Natural killer cell (primary cell): ENCODE measurements at places on chromosomes 12 and 14. TPM values are rescaled to one million over a fixed set of nuclear protein-coding genes. Genes with fewer than 3 reads are reported as not detected.

GRCh38 chr12:41850046-41850445 lies 294.6 kb downstream of the GXYLT1 start:
- H3K4me3 ChIP-seq = no peak overlapping the region
- no peaks in the 10 kb centered on the region for H3K4me1 ChIP-seq
- H3K36me3 ChIP-seq = no peaks in the 10 kb centered on the region
- DNase-seq = no peak
- no peaks in the 10 kb centered on the region for H3K27me3 ChIP-seq
- no peak overlapping the region for H3K27ac ChIP-seq

DNA sequence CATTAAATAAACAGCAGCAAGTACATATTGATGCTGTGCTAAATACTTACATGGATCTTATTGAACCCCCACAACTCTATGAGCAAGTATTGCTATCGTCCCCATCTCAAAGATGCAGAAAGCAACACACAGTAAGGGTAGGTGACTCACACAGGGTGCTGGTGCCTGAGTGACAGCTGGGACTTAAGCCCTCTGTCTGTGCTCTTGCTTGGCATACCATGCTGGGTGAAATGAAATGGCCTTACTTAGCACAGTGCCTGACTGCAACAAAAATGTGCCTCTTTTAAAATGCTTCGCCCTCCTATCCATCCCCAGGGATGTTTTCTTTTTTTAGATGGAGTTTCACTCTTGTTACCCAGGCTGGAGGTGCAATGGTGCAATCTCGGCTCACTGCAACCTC lies 788 bp downstream of the TEX52 start:
- peaks cover 3% of the 10 kb centered on the region for H3K4me1 ChIP-seq
- no peaks in the 10 kb centered on the region for H3K27me3 ChIP-seq
- no peak overlapping the region for H3K4me3 ChIP-seq
- H3K36me3 ChIP-seq = peaks cover 6% of the 10 kb centered on the region
- H3K27ac ChIP-seq = no peak overlapping the region
- DNase-seq = no peak

DNA sequence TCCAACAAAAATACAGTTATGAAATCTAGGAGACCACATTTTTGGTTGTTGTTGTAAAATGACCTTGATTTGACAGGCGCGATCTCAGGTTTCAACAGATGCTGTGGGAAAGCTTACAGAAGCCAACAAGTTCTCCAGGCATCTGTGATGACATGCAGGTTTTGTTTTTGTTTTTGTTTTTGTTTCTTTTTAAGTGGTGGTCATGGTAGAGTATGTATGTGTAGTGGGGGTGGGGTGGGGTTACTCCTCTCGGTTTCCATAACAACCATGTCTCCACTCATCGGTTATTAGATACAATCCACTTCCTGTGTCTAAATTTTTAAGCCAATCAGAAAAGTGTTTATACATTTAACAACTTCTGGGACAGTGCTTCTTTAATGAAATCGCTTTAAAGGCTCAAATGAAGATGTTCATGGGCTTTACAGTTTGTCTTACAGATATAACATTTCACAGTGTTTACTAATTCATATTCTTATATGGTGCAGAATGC lies 199.9 kb upstream of the FOXN3 start:
- no peaks in the 10 kb centered on the region for H3K36me3 ChIP-seq
- H3K4me3 ChIP-seq = peak overlapping the region; percentile 85
- H3K4me1 ChIP-seq = peaks cover 27% of the 10 kb centered on the region
- no peaks in the 10 kb centered on the region for H3K27me3 ChIP-seq

GRCh38 chr12:96305665-96306064 lies 94.6 kb downstream of the CDK17 start:
- peaks cover 21% of the 10 kb centered on the region for H3K36me3 ChIP-seq
- H3K4me1 ChIP-seq = peaks cover 6% of the 10 kb centered on the region
- H3K27me3 ChIP-seq = no peaks in the 10 kb centered on the region
- no peak overlapping the region for H3K4me3 ChIP-seq

- no peaks in the 10 kb centered on the region for H3K4me1 ChIP-seq
- H3K36me3 ChIP-seq = no peaks in the 10 kb centered on the region
- no peaks in the 10 kb centered on the region for H3K27me3 ChIP-seq
- no peak overlapping the region for H3K27ac ChIP-seq
- no peak overlapping the region for H3K4me3 ChIP-seq
- DNase-seq = no peak
Observed at GRCh38 chr14:32590157-32590556, 261.1 kb downstream of the AKAP6 start.

DNA sequence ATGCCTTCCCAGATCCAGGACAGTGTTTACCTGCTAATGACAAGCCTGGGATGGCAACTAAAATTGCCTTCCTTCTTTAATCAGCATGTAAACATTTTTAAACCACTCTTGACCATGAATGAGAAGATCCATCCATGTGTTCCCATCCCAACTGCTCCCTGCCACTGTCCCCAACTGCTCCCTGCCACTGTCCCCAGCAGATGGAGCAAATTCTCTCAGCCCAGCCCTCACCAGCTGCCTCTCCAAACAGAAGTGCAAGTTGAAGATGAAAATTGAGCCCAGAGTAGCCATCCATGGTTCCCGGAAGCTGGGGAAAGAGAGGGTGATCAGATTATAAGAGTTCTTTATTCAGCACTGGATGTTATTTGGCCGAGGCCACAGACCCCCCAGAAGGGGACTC lies 133.1 kb downstream of the SLC15A4 start:
- H3K27ac ChIP-seq = no peak overlapping the region
- no peak overlapping the region for H3K4me3 ChIP-seq
- H3K4me1 ChIP-seq = peaks cover 21% of the 10 kb centered on the region
- DNase-seq = no peak

Gene SRRM4
- not detected for total RNA-seq

Gene FBLN5
- total RNA-seq = 1.1 TPM

Gene KHNYN
- total RNA-seq = 116 TPM

Gene CRIP1
- total RNA-seq = 334 TPM
